GM23338 (cell line): ENCODE measurements at places on chromosomes 12 and 14. TPM values are rescaled to one million over a fixed set of nuclear protein-coding genes. Genes with fewer than 3 reads are reported as not detected.

The KCNC2 gene
- 0.10 TPM in 1 of 2 replicates, not detected in the other for total RNA-seq

The RHEBL1 gene
- total RNA-seq, result 6.7 and 11.8 TPM in 2 replicates

GRCh38 chr12:52185400-52185967, 6.3 kb downstream of the KRT80 start:
- no peak for DNase-seq

GRCh38 chr12:96233939-96234461, 39.8 kb downstream of the ELK3 start:
- no peak for DNase-seq
